Common myeloid progenitor, CD34-positive (primary cell): ENCODE measurements at places on chromosomes 16 and 17.

DNA sequence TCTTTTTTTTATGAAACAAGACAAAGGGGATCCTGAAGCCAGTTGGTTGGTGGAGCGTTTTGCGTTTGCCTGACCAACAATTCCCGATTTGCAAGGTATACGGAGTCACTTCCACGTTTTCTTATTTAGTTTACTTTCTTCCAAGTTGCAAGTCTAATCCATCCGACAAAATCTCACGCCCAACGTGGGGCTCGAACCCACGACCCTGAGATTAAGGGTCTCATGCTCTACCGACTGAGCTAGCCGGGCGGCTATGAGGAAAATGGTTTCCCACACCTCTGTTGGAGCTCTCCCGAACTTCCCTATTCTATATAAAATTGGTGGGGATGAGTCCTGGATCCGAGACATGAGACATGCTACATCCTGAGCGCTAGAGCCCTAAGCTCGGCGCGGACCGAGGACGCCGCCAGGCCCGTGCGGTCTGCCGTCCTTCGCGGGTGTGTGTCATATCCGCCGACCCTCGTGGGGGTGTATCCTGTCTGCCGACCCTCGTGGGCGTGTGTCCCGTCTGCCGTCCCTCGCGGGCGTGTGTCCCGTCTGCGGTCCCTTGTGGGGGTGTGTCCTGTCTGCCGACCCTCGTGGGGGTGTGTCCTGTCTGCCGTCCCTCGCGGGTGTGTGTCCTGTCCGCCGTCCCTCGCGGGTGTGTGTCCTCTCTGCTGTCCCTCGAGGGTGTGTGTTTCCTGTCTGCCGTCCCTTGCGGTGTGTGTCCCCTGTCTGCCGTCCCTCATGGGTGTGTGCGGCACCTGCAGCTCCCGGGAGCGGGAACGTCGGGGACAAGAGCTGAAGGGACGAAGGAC lies 22.6 kb downstream of the ZNF213 start:
- peak overlapping the region; percentile 61 for H3K27ac ChIP-seq
- peak; percentile 91 for DNase-seq
- no peaks in the 10 kb centered on the region for H3K36me3 ChIP-seq

DNA sequence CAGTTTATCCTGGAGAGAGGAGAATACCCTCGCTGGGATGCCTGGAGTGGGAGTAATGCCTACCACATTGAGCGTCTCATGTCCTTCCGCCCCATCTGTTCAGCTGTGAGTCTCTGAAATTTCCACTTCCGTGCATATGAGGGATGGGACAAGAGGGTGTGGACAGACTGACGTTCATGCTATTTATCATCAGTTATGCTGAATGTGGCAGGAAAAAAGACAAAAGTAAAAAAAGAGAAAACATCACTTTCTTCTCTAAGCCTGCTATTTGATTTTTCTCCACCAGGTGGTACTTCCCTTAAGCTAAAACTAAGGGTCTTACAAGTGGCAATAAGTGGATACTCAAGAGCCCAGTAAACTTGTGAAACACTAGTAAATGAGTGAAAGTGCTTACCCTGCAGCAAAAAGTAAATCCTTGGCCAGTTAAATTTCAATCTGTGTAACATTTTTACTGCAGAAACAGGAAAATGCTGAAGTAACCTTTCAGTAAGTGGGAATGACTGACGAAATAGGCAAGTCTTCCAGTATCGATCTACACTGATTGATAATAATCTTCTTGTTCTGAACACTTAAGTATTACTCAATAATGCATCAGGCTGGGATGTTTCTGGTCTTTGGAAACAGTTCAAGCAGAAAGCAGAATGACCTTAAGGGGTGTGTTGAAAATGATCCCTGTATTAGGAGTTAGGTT lies 5.6 kb downstream of the CRYBA1 start:
- no peak overlapping the region for H3K4me3 ChIP-seq
- no peaks in the 10 kb centered on the region for H3K4me1 ChIP-seq
- DNase-seq, result peak; percentile 38
- peaks cover 14% of the 10 kb centered on the region for H3K36me3 ChIP-seq
- H3K27ac ChIP-seq, result no peak overlapping the region

DNA sequence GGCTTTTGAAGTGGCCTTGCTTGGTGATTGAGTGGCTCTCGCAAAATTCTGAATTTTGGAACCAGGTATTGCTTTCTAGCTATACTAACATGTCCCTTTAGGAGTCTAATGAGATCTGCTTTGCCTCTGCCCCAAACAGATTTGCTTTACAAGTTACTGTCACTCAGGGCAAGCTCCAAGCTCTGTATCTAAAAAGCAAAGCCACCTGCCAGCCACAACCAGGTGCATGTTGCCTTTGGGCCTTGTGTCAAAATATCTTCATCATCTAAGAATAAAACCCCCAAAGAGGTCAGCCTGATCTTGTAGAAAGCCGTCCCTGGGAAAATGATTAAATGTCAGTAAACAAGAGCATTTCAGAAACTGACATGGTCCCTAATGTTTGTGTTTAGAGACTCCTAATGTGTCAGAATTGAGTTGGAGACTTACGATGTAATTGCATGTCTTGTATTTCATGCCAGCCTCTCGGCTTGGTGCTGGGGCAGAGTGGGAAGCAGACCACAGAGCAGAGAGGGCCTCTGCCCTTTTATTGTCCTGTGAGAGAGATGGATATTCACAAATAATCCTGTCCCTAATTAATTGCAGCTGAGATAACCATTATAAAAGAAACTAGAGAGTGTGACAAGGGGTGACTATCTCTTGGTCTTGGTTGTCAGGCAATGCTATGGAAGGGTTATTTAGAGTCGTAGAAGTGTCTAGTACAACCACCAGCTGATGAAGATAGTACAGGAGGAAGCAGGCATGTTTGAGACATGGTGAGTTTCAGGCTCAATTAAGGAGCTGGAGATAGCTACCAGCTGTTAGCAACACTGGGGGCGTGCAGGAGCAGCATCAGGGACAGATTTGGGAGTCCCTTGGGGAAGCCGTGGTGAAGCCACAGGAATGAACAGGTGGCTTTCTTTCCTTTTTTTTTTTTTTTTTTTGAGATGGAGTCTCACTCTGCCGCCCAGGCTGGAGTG lies 90.7 kb downstream of the PITPNC1 start:
- no peaks in the 10 kb centered on the region for H3K27me3 ChIP-seq
- no peaks in the 10 kb centered on the region for H3K4me1 ChIP-seq
- H3K36me3 ChIP-seq, result no peaks in the 10 kb centered on the region
- H3K4me3 ChIP-seq, result no peak overlapping the region

DNA sequence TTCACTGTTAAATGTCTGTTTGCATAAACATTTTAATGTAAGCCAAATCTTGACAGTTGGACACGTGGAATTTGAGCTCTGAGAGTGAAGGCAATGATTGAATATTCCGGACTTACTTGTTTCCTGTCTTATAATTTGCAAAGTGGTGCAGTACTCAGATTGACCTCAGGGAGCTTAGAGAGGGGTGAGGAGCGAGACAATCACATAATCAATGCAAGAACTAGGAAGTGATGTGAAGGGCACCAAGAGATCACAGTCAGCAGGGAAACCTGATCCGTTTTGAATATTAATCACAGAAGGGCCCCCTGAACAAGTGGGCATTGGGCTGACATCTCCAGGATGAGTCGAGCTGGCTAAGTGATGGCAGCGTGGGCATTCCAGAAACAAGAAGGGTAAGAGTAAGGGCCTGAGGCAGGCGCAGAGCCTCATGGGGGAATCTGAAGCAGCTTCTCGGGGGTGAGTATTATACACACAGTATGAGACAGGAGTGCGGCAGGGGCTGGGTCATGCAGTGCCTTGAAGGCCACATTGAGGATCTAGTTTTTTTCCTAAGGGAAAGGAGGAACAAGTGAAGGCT lies 26.1 kb downstream of the TEX2 start:
- peak; percentile 43 for DNase-seq
- H3K4me1 ChIP-seq, result no peaks in the 10 kb centered on the region
- H3K36me3 ChIP-seq, result peaks cover 6% of the 10 kb centered on the region
- no peak overlapping the region for H3K4me3 ChIP-seq
- H3K27me3 ChIP-seq, result no peaks in the 10 kb centered on the region
- no peak overlapping the region for H3K27ac ChIP-seq

DNA sequence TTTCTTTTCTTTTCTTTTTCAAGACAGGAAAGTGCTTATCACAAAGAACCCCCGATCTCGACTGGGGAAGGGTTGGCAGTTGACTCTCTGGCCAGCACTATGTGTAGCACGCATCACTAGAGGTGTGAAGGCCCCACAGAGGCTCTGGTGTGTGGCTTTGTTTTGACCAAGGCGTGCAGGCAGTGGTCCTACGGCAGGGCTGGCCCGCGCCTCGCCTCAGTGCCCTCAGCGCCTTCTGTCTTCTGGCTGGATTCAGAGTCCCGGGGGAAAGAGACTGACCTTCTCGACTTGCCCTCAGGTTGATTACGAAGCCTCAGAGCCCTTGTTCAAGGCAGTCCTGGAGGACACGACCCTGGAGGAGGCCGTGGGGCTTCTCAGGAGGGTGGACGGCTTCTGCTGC lies 18.7 kb downstream of the SGSH start:
- no peak overlapping the region for H3K4me3 ChIP-seq
- H3K27me3 ChIP-seq, result peaks cover 12% of the 10 kb centered on the region
- H3K27ac ChIP-seq, result no peak overlapping the region
- H3K36me3 ChIP-seq, result no peaks in the 10 kb centered on the region
- H3K4me1 ChIP-seq, result no peaks in the 10 kb centered on the region
